Glutamatergic neuron (in vitro differentiated cells): ENCODE measurements at places on chromosomes 16 and 17.

DNA sequence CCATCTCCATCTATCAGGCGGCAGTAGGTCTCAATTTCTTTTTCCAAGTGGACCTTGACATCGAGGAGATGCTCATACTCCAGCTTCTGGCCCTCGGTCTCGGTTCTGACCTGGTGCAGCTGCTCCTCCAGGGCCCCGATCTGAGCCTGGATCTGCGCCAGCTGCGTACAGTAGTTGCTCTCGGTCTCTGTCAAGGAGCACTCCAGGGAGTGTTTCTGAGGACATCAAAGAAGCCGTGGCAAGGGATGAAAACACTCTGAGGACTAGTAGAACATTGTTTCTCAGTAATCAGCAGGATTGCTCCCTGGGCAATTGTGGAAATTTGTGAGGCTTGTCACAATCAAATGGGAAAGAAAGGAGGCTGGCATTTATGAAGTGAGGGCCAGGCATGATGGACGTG, 5.9 kb downstream of the KRT28 start:
- DNase-seq: no peak

DNA sequence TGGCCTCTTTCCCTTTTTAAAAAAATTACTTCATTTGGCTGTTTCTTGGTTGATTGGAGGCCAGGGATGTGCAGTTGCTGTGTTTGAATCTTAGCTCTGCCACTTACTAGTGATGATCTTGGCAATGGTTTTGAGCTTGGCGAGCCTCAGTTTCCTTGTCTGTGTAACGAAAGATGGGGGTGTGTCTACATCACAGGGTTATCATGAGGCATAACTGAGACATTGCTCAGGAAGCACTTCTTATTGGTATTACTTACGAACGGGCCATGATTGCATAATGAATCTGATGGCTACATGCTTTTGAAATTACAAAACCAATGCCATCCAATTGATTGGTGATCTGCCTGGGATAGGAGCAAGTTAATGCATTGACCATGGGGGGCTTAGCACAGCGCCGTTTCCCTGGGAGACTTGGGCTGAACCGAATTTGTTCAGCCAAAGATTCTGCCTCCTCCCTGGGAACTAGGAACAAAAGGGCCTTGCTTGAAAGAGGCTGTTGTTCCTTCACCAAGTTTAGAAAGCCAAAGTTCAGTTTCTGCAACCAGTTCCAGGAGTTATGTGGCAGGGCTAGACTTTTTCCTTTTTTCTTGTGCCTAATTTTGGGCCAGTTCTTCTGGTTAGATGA, 21.9 kb downstream of the CMIP start:
- DNase-seq: no peak

- DNase-seq: no peak
These were observed 8.4 kb downstream of the SOST start for GRCh38 chr17:43750153-43750552.

GRCh38 chr16:77833921-77834634, 45.7 kb downstream of the VAT1L start:
- no peak for DNase-seq

DNA sequence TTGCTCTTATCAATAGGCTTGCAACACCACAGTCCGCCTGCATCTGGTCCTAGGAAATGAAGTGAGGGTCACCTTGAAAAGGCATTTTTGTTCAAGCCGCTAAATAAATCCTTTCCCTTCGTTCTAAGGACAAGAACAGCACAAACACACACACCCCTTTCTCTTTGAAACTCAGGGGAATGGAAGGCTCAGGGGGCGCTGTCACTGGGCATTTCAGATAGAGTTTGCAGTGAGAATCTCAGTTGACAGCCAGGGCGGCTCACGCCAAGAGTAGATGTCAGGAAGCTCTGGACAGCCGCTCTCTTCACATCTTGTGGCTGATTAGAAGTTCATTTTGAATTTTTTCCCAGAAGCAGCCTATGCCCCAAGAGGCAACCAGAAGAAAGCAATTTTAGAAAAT, 39.8 kb downstream of the ABAT start:
- DNase-seq: no peak

DNA sequence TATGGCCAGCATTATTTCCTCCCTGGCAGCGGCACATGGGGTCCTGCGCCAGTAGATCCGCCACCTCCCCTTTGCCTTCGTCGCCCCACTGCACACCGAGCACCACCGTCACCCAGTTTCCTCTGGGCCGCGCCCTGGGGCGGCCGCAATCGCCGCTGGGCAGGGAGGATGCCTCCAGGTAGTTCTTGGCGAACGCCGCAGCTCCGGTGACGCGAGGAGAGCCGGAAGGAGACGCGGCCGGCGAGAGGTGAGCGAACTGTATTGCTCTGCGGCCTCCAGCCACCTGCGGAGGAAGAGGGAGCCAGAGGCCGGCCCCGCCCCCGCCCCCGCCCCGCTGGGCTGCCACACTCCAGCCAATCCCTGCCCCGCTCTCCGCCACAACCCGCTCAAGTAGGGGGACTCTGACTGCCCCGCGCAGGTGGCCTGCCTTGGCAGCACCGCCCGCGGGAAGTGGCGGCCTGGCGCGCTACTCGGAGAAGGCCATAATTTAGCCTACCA, 11.8 kb upstream of the SLFN13 start:
- peak; percentile 33 for DNase-seq

GRCh38 chr16:5516115-5516514, 418.5 kb upstream of the EEF2KMT start:
- DNase-seq: no peak

DNA sequence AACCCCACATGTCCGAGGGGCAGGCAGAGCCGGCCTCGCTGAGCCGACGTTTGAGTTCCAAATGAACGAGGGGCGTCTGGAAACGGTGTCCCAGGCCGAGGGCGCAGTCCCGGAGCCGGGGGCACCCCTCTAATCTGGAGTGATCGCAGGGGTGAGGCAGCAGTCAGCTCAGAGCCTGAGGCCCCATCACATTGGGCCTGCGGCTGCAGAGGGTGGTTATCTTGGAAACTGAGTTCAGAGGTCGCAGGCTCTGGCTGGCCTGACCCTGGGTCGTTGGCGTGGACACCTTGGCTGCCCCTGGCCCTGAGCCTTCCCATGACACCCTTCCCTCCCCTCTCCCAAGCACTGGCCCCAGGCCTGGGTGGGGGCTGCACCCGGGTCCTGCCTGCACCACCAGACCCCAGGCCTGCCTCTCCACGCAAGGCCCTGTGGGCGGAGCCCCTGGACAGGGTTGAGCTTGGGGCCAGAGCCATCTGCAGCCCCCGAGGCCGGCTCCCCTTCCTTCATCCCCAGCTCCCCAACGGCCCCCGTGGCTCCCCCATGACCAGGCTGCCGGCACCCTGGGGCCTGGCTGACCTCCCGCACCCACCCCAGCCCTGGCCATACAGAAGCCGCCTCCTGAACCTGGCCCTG, 45.6 kb downstream of the ZFPM1 start:
- no peak for DNase-seq

DNA sequence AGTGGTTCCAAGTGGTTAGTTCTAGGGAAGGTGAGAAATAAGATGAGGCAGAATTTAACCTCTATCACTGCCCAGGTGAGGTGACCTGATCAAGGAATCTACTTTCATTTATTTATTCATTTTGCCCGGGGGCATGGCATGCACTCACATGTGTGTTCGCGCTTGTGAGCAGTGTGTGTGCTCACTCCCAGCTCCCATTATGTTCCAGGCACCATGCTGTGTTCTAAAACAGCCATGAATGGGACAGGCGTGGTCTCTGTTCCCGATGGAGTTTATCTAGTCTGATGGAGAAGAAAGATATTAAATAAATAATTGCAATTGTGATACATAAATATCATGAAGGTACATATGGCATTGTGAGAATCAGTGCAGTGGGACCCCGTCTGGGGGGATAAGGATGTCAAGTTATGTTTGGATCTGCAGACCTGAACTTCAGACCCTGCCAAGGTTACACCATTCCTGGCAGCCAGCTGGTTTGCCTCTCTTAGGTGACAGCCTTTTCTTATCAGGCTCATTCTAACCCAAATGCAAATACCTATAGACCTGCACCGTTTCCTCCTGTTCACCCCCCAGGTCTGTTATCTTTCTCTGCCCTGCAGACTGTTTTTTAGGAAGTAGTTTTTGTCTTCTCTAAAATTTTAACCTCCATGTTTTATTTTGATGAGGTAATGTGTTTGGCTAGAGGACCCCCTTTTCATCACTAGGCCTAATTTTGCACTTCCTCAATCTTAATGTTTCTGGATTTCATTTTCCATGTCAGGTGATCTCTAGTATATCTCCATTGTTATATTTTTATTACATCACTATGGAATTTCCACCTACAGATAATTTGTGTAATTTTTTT, 11.8 kb downstream of the CYB5B start:
- no peak for DNase-seq

DNA sequence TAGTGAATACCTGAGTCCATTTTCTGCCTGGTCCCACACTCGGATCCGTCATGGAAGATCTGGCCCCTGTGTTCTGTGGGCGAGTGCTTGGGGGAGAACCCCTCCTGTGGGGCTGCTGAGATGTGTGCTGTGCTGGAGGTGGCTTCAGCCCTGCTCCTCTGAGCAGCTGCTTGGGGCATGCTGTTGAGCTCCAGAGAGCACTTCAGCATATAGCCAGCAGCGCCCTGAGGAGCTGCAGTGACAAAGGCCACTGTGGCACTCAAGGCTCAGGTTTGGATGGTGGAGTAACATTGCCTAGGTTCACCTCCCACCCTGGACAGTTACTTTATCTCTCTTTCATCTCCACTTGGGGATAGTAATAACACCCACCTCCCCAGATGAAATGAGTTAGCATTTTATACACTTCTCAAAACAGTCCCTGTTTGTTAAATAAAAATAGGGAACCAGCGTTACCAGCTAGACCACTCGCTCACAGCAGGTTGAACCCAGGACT, 75.3 kb downstream of the KSR1 start:
- DNase-seq: no peak

- peak; percentile 45 for DNase-seq
These were observed 30.6 kb downstream of the CHD9 start for GRCh38 chr16:53085369-53085843.

GRCh38 chr16:83438326-83438725, 369.5 kb upstream of the HSBP1 start:
- no peak for DNase-seq

DNA sequence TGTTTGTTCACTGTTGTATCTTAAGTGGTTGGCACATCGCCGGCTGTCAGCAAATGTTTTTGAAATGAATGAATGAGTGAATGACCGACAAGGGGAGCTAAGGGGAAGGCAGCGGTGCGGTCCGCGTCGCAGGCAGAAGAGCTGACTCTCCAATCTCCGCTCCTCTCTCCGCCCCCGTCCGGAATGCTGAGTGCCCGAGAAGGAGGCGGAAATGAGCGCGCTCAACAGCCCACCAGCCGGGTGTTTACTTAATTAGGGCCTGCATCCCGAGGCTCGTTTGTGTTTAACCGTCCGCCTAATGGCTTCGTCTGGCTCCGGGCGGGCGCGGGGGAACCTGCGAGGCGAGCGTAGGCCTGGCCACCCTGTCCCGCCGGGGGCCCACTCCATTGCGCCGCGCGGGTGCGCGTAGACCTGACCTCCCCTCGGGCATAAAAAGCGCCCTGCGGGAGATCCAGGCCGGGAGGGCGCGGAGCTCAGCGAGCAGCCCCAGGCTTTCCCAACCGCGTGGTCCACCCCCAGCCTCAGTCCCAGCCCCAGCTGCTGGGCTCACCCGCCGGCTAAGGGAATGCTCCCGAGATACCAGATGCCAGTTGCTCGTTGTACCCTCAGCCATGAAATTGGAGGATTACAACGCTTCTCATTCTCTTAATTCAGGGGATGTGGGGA, 2.5 kb upstream of the CDH3 start:
- DNase-seq: peak; percentile 65

- no peak for DNase-seq
These were observed 55.4 kb upstream of the ENDOV start for GRCh38 chr17:80359422-80360110.

DNA sequence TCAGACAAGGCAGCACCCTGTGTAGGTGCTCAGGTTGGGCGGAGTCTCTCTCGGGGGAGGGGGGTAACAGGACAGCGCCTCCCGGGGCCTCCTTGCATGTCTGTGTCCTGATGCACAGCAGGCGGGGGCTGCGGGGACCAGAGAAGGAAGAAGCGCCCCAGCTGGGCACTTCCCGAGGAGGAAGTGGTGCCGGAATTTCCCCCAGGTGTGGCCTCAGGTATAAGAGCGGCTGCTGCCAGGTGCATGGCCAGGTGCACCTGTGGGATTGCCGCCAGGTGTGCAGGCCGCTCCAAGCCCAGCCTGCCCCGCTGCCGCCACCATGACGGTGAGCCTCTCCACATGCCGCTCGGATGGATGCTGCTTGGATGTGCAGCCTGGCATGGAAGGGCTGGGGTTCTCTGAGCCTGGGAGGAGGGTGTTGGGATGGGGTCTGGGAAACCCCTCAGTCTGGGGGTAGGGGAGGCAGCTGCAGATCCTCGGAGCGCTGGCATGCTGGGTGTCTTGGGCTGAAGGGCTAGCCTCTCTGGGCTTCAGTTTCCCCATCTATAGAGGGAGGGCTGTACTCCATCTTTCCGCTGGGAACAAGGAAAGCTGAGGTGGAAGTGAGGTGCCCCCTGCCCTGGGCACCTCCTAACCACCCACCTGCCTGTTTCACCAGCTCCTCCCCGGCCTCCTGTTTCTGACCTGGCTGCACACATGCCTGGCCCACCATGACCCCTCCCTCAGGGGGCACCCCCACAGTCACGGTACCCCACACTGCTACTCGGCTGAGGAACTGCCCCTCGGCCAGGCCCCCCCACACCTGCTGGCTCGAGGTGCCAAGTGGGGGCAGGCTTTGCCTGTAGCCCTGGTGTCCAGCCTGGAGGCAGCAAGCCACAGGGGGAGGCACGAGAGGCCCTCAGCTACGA, at the start of gene IL17C:
Gene IL17C, plus strand, starts transcription at position 250 of the 908 bp plus-strand sequence. Its CDS starts 70 bp downstream, at position 320.
- no peak for DNase-seq

DNA sequence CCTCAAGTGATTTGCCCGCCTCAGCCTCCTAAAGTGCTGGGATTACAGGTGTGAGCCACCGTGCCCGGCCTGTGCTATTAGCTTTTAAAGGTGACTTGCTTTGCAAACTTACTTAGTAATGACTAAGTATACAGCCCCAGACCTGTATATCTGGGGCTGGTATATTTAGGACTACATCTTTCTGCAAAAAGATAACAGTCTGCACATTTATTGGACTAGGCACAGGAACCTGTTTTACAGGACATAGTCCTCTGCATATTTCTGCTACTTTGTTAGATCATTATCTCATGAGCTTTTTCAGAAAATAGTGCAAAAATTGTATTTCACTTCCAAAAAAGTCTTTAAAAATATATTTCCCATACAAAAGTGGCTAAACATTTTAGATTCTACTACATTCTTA, 1.3 kb downstream of the KRT24 start:
- DNase-seq: no peak

GRCh38 chr16:17345043-17345442, 125.7 kb downstream of the XYLT1 start:
- DNase-seq: no peak

DNA sequence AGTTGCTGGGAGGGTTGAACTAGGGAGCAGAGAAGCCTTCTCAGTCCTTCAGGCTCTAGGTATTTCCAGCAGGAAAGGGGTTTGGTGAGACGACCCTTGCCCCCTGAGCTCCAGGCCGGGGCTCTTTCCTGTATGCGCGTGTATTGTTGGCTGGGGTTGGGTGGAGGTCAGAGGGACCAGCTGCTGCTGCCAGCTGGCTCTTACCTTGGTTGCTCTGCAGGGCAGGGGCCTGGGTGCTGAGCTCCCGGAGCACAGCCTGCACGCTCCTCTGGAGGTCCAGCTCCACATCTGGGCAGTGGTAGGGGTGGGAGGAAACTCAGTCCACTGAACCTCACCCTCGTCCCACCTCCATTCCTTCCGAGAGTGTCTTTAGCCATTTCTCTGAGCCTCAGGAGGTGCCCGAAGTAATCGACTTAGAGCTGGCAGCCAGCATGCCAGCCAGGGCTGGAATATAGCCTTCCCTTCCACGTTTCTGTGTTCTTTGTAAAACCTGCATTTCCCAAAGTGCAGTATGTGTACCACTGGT, 28.0 kb downstream of the PIK3R6 start:
- DNase-seq: no peak

- DNase-seq: no peak
These were observed 116.3 kb downstream of the MAF start for GRCh38 chr16:79484237-79484636.
